ENCODE measurements at places on chromosomes 7 and 10. TPM values are rescaled to one million over a fixed set of nuclear protein-coding genes. Genes with fewer than 3 reads are reported as not detected.

Gene CASD1
- 16.0 TPM for total RNA-seq

- no peak for DNase-seq
Observed at GRCh38 chr7:12643001-12643643, 44.3 kb upstream of the ARL4A start.

DNA sequence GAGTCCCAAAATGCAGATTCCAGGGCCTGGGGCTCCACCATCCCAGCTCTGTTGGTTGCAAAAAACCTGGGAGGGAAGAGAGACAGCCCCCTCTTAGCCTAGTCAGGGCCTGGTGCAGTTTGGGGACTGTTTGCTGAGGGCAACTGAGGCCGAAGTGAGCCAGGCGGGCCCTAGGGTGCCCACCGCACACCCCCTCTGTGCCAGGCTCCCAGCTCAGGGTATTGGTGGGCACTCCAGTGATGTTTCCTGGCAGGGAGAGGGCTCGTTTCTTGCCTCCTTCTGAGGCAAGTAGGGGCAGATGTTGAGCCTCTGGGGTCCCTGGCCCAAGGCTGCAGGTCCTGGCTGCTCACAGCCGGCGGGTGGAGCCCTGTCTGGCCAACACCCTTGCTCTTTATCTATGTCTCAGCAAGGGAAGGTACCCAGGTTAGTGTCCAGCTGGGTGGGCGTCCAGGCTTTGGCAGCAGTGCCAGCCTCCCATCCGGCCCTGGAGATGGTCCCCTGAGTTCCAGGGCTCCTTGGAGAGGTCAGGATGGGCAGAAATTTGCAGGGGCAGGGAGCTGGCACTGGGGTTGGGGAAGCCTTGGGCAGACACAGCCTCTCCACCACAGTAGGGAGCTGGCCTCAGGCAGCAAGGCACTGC lies 37.8 kb downstream of the KCTD7 start:
- DNase-seq: peak; percentile 46

Gene SLC18A3
- not detected for total RNA-seq

Gene SLC26A5
- total RNA-seq: not detected

Gene NUTM2E
- total RNA-seq: 0.15 TPM

DNA sequence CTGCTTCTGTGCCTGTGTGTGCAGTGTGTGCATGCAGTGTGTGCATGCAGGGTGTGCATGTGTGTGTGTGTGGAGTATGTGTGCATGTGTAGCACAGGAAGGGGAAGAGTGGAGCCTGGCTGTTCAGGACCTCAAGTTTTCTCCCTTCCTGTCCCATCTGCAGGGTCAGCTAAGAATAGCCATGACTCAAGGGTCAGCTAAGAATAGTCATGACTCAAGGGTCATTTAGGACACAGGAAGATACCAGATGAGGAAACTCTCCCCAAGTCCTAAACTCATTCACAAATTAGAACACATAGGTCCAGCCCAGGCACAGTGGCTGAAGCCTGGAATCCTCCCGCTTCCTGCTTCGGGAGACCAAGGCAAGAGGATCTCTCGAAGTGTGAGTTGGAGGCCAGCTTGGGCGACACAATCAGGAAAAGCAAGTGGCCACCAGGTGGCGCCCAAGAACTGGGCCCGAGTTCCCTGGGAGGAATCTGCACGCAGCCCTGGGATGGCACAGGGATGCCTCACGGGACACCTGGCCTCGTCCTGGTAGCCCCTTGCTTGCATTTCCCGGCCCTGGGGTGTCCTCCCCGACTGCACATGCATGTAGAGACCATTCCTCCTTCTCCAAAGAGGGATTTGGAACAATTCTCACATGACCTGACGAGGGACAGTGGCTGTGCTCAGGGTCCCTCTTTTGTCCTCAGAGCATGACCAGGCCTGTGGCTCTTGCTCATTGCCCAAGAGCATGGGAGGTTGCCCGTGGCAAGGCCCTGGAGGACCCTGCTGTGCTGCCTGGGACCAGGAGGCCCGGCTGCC lies 21.4 kb upstream of the VOPP1 start:
- peak; percentile 87 for DNase-seq

Gene AKR1C1
- 1.7 TPM for total RNA-seq

GRCh38 chr7:131869169-131869844 lies 312.9 kb upstream of the PODXL start:
- DNase-seq: no peak

GRCh38 chr7:22193450-22193983 lies 163.4 kb downstream of the RAPGEF5 start:
- peak; percentile 19 for DNase-seq

- no peak for DNase-seq
Observed at GRCh38 chr7:87530126-87530525, 54.6 kb upstream of the ABCB4 start.

Gene WIPF3
- total RNA-seq: 2.5 TPM

Gene CDK1
- total RNA-seq: 187 TPM

GRCh38 chr7:114345494-114345893 lies 69.1 kb upstream of the FOXP2 start:
- DNase-seq: no peak

DNA sequence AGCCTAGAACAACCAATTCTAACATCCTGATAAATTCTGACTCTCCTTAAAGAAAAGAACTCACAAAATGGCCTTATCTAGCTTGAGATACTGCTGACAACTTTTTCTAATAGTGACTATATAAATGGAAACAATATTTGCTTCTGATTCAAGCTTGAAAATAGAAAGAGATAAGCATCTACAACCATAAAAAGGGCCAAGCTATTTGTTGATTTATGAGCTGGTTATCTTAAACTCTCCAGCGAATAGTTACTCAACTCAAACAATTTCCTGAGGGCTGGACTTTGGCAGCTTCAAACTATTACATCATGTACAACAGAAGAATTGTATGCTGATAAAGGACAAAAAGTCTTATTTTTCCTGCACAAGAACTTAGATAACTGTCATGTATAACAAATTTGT lies 4.6 kb downstream of the USP54 start:
- no peak for DNase-seq

GRCh38 chr7:45656431-45656830 lies 82.3 kb downstream of the ADCY1 start:
- DNase-seq: peak; percentile 6

GRCh38 chr7:74606101-74606908 lies 51.2 kb upstream of the GTF2I start:
- peak; percentile 91 for DNase-seq

Gene ATOH7
- total RNA-seq: 0.15 TPM

- DNase-seq: no peak
Observed at GRCh38 chr10:5948208-5948585, 29.1 kb downstream of the IL15RA start.

Gene ZFAND2A
- 9.2 TPM for total RNA-seq

Gene TCAF2
- 0.07 TPM for total RNA-seq

DNA sequence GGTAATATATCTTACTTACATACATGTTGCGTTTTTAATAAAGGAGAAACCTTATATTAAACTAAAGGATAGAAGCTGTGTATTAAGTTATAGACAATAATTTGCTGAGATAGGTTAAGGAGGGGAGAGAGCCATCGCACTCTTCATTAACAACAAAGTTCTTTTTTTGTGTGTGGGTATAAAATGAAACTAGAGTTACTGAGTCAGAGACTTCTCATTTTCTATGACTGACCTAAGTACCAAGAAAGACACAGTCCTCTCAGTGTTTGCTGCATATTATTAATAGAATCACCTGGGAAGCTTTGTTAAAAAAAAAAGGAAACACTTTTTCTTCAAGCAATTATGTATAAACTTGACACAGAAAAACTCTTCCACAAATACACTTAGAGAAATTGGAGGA lies 31.4 kb downstream of the FEZF1 start:
- no peak for DNase-seq

- DNase-seq: no peak
Observed at GRCh38 chr10:126533644-126534043, 136.8 kb downstream of the C10orf90 start.

GRCh38 chr10:99656199-99657064 lies 2.9 kb upstream of the ENTPD7 start:
- DNase-seq: no peak

Gene NUTM2D
- total RNA-seq: 1.4 TPM

Gene GRM8
- total RNA-seq: 2.1 TPM

GRCh38 chr10:131872827-131873375 lies 27.9 kb upstream of the PPP2R2D start:
- peak; percentile 66 for DNase-seq

Gene DPYSL4
- 7.6 TPM for total RNA-seq

DNA sequence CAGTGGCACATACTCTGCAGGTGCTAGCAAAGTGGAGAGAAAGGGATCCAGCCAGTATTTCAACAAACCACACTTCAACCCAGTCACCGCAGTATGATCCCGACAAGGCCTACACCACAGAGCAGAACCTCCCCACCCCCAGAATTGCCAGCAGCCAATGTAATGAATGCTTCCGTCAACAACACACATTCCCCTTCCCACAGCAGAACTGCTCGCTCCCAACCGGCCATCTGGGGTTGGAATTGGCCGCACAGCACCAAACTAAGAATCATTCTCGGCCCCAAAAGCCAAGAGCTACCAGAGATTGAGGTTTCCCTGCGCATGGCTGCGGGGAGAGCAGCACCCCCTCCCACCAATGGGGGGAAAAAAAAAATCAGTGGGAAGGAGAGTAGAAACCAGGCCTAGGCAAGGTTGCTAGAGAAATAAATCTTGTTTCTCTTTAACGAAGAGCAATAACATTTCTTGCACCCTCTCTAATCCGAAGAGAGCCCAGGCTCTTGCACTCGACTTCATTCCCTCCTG lies 1.1 kb downstream of the WASL start:
- peak; percentile 73 for DNase-seq

Gene DPP6
- total RNA-seq: 1.1 TPM

DNA sequence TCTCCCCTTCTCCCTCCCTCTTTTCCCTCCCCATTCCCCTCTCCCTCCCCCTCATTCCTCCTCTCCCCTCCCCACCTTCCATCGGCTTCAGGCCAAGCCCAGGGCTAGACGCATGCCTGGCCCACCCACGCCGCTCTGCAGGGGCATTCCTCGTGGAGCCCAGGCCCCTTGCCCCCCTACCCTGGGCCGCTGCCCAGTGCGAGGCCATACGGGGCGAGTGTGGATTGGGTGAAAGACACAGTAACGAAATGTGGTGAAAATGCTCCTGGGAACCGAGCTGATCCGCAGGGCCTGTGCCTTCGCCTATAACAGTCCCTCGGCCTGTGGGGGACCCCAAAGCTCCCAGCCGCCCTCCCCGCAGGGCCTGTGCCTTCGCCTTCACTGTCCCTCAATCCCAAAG lies 28.3 kb downstream of the ADGRA1 start:
- no peak for DNase-seq

DNA sequence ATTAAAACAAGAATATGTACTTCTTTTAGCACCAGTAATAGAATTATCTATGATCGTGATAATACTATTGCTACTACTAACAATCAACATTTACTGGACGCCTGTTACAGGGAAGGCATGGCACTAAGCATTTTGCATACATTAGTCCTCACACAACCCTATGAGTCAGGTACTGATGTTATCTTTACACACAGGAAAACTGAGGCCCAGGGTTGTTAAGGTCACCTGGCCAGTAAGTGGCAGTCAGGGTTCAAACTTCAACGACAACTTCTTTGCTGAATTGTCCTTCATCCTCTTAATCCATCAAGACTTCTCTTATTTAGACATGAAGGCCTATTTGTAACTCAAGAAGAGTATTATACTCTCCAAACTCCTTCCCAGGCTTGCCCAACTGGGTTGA lies 41.9 kb upstream of the ACSL5 start:
- no peak for DNase-seq

Gene CALN1
- 3.2 TPM for total RNA-seq

- no peak for DNase-seq
Observed at GRCh38 chr7:18505870-18506460, 10.4 kb downstream of the HDAC9 start.

DNA sequence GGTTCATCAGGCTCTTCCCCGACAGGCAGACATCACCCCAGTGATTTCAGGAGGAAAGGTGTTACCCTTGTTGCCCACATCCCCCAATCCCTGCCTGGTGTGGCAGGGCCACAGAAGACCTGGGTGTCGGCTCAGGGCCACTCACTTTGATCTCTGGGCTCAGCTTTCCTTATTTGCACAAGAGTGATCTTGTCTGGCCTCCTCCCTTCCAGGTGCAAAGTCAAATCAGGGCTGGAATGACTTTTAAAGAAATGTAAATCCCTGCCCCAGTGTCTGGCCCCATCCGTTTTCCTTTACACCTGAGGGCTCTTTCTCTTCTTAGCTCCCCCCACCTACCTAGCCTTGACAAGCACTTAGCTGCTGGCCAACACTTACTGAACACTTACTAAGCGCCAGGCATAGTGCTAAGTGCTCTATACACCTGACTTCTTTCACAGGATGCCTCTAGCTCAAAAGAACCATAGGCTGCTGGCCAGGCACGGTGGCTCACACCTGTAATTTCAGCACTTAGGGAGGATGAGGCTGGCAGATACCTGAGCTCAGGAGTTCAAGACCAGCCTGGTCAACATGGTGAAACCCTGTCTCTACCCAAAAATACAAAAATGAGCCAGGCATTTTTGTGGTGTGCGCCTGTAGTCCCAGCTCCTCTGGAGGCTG lies 979 bp upstream of the NODAL start:
- DNase-seq: peak; percentile 81

GRCh38 chr7:75694638-75695399 lies 43.9 kb downstream of the HIP1 start:
- DNase-seq: no peak

DNA sequence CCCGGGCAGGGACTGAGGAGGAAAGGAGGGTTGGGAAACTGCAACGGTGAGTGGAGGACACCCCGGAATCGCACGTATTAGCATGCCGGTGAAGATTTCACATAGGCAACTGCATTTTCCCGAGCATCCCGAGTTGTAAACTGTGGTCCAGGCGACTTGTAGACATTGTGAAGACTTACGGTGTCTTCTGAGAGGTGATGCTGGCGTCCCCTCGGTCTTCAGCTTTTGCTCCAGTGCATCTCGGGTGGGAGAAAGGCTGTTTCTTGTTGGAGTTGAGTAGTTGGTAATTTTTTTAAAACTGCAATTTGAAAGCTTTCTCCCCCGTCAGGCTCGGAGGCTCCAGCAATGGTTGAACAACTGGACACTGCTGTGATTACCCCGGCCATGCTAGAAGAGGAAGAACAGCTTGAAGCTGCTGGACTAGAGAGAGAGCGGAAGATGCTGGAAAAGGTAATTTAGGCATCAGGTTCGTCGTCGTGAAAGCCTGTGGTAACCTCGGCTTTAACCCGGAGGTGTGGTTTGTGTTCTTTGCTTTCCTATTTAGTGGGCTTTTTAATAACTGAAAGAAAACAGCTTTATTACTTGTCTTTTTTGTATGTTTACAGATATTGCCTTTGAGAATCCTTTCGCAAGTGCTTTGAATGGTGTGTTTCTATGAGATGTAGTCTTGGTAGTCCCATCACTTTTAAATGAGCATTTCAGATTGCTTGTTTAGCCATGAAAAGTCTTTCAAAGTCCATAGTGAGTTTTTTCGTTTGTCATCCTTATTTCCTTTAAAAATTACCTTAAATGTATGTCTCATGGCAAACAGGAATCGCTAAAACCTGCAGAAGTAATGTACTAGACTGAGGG lies 687 bp downstream of the HELLS start:
- peak; percentile 22 for DNase-seq

GRCh38 chr10:31782701-31783100 lies 145.9 kb downstream of the ARHGAP12 start:
- no peak for DNase-seq

- DNase-seq: peak; percentile 30
Observed at GRCh38 chr7:12494687-12495024, 75.9 kb upstream of the SCIN start.

All from H7 (cell line).